Cortex of kidney (tissue), 1 donor: ENCODE measurements at places on chromosomes 1 and 21.

- DNase-seq = no peak
These were observed 599.9 kb downstream of the LMO4 start for GRCh38 chr1:87928623-87929022.

GRCh38 chr21:44926331-44927101 lies 5.8 kb upstream of the ITGB2 start:
- no peak for DNase-seq

DNA sequence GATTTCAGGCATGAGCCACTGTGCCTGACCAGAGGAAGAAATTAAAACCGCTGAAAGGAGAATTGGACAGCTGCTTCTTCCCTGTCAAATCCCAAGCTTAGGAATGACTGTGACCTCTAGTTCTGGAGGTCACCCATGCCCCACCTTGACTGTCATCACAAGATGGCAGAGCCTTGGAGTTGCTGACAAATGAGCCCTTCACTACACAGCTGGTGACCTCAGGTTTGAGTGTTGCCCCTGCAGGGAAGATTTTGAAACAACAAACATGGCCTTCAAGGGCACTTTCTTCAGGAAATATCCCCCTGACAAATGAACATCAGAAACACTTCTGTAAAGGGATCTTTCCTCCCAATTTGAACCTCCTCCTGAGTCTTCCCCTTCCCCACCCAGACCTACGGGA lies 6.9 kb upstream of the SLC45A3 start:
- DNase-seq = no peak

GRCh38 chr1:56453016-56453415 lies 126.3 kb downstream of the PLPP3 start:
- DNase-seq = no peak

GRCh38 chr1:167517535-167518330 lies 596 bp downstream of the CD247 start:
- DNase-seq = no peak

- no peak for DNase-seq
These were observed 319.2 kb upstream of the SPAG17 start for GRCh38 chr1:118504221-118504644.

DNA sequence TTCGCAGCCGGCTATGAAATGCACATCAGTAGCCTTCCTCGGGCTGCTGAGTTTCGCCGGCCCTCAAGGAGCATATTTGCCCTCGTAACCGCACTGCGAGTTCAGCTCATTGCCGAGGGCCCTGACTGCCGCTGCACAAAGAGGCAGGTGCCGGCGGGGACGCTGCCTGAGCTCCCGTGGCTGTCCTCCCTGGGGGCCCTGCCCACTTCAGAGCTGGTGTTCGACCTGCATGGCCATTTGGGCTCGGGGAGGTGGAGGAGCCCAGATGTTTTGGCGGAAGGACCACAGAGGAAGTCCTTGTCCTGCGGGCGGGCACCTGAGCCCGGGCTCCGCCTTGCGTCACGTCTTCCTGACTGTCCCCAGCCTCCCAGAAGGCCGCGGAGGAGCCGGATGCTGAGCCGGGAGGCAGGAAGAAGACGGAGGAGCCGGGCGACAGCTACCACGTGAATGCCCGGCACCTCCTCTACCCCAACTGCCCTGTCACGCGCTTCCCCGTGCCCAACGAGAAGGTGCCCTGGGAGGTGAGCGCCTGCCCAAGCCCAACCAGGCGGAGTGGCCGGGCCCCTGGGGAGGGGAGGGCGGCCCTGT lies 29.9 kb upstream of the LRRC3 start:
- no peak for DNase-seq

DNA sequence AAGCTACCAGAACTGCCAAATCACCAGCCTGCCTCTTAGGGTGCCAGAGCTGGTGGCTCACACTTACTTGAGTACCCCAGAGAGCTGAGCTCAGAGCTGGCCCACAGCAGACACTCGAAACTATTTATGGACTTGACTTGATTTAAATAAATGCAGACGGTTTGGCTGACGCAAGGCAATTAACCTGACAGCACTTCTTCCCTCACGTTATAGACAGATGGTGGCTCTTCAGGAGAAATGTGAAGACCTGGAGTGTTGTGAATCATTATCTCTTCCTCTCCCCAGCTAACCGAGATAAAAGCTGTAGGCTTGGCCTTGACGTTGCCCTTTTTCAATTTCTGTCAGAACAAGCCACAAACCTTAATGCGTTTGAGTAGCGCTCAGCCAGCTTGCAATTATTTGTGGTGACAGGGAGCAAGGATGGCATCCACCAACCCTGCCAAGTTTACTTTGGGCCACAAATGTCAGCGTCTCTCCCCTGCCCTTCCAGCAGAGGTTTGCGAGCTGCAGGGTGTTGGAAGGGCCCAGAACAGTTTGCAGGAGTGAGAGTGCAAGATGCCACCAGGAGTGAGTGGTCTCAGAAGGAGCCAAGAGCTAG lies 34.0 kb upstream of the BCAR3 start:
- DNase-seq = no peak

DNA sequence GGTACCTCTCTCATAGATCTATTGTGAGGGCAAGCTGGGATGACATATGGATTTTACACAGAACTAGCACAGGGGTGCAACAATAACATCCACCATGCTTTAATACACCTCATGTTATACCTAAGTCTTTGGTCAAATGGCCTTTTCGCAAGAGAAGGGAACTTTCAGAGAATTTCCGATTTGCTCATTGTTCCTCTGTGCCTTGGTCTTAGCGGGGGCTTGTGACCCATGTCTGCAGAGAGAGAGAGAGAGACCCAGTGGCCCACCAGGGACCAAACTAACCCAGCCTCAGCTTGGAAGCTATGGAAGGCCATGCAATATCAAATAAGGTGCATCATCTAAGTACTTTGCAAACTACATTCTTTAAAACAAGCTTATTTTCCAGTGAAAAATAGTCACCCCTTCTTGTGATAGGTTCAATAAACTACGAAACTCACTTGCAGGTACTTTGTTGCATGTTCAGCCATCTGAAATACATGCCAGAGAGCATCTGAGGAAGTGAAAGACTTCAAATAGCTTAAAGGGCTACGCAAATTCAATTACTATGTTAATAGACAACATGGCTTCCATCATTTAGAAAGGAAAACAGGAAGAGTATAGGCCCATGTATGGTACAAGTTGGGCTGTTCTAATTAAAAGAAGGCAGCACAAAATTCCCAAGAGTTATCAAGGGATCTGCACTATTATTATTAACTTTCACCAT lies 100.7 kb downstream of the KCNN3 start:
- DNase-seq = no peak

- DNase-seq = no peak
These were observed 64.0 kb downstream of the ABCA4 start for GRCh38 chr1:94056996-94057395.

DNA sequence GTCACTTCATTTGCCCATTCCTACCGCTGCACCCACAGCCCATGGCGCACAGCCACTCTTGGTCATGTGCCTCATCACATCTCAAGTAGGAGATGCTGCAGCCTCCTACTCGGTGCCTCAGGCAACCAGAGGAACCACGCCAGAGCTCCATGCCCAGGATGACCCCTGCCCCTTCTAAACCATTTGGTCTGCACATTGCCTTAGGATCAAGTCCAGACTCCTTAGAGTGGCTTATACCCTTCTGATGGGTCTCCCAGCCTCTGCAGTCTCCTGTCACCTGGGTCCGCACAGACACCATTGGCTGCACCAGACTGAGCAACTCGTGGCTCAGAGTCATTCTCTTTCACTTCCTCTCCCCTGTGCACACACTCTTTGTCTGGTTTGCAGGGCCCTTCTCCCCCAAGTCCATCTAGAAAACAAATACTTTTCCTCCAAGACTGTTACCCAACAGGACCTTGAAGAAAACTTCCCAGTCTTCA lies 2.2 kb upstream of the ADORA3 start:
- DNase-seq = no peak

GRCh38 chr1:89986020-89986419 lies 8.9 kb upstream of the ZNF326 start:
- no peak for DNase-seq

GRCh38 chr1:216523449-216524190 lies 100.4 kb upstream of the USH2A start:
- DNase-seq = no peak

DNA sequence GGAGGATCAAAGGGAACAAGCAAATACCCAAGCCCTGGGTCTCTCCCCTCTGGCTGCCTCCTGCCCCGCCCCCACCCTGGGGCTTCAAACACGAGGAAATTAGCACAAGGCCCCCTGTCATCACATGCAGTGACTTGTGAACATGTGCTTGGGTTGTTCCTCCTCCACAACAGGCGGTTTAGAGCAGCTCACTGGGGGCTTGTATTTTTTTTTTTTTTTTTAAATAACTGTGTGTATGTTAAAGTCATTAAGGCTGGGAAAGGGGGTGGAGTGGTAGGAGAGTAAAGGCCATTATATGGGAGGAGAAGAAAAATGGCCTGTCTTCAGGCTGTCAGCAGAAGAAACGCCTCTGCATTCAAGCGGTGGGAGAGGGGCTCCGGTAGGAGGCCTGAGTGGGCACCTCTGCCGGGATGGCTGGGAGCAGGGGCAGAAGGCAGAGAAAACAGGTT lies 64.2 kb downstream of the PLXNA2 start:
- DNase-seq = no peak

DNA sequence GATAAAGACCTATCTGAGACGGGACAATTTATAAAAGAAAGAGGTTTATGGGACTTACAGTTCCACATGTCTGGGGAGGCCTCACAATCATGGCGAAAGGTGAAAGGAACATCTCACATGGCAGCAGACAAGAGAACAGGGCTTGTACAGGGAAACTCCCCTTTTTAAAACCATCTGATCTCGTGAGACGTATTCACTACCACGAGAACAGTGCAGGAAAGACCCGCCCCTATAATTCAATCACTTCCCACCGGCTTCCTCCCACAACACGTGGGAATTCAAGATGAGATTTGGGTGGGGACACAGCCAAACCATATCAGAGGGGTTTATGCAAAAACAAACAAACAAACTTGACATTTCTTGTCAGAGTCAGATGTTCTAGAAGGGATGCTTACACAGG lies 89.7 kb downstream of the PLPP3 start:
- DNase-seq = no peak

GRCh38 chr1:106921186-106921585 lies 135.3 kb upstream of the PRMT6 start:
- DNase-seq = no peak

DNA sequence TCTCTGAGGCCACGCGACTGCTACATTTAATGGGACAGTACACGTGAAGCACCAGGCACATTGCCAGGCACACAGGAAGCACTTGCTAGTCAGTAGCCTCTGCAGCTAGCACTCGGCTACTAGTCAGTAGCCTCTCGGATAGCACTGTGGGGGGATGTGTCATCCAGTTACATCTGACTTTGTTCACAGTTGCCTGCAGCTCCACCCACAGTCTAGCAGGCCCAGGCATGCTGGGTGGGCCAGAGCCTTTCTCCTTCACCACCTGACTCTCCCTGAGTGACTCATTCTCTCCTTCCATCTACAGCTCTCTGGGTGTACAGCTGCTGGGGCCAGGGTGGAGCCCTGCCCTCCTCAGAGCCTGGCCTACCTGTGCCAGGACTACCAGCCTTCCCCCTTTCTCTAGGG lies 51.5 kb downstream of the PTPRF start:
- no peak for DNase-seq

DNA sequence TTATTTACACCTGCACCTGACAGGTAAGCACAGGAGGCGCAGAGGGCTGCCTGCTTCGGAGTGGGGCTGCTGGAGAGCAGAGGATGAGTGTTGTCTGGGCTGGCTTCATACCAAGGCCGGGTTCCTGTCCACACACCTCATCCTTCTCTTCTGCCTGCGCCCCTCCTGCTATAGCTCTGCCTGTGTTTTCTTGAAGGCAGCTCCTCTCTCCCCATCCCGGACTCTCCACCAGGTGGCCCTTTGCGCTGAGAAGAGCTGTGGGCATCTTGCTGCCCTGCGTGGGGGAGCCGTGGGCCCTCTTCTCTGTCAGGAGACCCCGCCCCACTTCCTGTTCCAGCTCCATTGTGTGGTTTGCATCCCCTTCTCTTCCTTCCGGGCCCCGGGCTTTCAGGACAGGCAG lies 35.0 kb downstream of the ARHGEF10L start:
- no peak for DNase-seq
